Pulmonary artery endothelial cell (primary cell): ENCODE measurements at places on chromosomes 2 and 18. TPM values are rescaled to one million over a fixed set of nuclear protein-coding genes. Genes with fewer than 3 reads are reported as not detected.

DNA sequence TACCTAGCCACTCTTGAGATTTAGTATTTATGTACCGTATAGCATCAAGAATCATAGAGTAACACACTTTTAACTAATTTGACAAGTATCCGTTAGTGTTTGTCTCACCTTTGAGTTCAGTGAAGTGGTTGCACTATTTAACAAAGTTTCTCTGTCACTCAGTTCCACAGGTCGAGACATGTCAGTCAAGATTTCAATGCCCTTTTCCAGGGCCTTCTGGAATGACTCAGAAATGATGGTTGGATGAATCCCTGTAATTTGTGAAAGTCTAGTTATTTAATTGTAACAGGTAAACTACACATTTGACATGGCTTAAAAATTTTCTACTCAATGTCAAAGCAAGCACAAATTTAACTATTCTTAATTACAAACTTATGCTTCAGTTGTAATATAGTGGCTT lies 9.7 kb downstream of the CCT4 start:
- DNase-seq, result no peak

DNA sequence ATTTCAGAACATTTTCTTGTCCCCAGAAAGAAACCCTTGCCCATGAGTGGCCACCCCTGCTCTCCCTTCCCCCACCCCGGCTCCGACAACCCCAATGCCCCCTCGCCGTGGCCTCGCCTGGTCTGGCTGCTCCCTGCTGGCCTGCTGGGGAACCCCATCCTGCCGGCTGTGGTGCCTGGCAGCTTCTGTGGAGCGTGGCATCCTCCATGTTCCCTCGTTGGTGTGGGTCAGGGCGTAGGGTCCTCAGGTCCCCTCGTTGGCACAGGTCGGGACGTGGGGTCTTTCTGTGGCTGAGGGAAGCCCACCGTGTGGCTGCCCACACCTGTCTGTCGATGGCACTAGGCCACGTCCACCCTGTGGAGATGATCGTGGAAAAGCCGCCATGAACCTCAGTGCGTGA lies 61.9 kb downstream of the NFATC1 start:
- DNase-seq, result no peak

GRCh38 chr2:129319422-129319717 lies 660.1 kb upstream of the RAB6C start:
- no peak for DNase-seq

The LHCGR gene
- total RNA-seq, result not detected in 2 replicates

The PIEZO2 gene
- total RNA-seq, result 15.2 and 63.7 TPM in 2 replicates

The CBLN2 gene
- total RNA-seq, result 0.18 and 1.1 TPM in 2 replicates

GRCh38 chr18:50678651-50679050 lies 118.8 kb downstream of the MAPK4 start:
- no peak for DNase-seq

The PASK gene
- 5.5 and 10.5 TPM in 2 replicates for total RNA-seq

GRCh38 chr2:43592443-43592842 lies 3.4 kb downstream of the THADA start:
- DNase-seq, result no peak
